Amniotic stem cell (primary cell): ENCODE measurements at places on chromosomes 2 and 18.
A peak's percentile ranks its signal among the peaks of the same experiment; 100 is the strongest.

- peak; percentile 37 for DNase-seq
Observed at GRCh38 chr2:8803658-8804379, 33.6 kb downstream of the KIDINS220 start.

DNA sequence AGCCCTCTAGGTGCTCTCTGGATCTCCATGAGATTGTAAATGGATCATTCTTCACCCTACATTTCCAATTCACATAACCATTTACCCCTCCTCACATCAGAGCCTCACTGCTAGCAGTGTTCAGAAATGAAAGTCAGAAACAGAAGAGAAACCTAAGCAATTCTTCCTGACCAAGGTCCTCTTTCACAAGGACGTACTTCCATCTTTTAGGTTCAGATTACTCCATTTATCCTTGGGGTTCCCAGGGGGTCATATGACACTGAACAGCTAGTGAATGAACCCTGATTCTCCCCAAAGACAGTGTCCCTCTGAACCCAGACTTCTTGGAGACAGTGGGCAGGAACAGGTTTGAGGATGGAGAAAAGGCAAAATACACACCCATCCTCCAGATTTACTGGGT lies 12.9 kb upstream of the MARCO start:
- DNase-seq, result no peak

DNA sequence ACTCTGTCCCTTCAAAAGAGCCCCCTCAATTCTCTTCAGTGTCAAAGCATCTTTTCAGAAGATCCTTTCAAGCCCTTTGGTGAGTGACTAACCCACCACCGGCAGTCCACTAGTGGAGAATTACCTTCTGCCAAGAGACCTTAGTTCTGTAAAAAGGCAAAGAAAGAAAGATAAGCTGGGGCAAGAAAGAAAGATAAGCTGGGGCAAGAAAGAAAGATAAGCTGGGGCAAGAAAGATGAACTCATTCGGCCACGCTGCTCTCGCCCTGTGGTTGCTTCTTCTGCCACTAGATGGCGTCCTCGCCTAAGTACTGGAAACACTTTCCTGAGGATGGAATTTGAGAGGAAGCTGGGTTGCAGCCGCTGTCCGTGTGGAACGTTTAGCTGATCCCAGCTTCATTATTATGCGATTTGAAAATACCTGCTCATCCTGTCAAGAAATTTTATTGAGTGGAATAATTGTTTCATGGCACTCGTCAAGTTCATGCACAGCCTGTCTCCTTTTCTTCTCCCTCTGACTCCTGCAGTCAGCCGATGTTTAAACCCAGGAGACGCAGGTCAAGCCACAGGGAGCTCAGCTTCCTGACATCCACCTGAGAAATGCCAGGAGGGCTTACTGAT lies 17.3 kb upstream of the ANXA4 start:
- DNase-seq, result peak; percentile 68

DNA sequence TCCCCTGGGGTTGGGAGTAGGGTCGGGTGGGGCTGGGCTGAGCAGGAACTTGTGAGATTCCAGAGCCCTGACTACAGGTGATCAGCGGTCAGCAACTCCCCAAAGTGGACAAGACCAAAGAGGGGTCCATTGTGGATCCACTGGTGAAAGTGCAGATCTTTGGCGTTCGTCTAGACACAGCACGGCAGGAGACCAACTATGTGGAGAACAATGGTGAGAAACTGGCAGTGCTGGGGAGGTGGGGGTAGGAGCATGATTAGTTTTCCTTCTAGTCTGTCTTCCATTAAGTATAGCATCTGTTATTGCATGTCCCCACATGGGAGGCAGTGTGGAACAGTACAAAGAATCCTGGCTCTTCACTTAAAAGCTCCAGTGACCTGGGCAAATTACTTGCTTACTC lies 23.7 kb downstream of the ZNF142 start:
- no peak for DNase-seq

DNA sequence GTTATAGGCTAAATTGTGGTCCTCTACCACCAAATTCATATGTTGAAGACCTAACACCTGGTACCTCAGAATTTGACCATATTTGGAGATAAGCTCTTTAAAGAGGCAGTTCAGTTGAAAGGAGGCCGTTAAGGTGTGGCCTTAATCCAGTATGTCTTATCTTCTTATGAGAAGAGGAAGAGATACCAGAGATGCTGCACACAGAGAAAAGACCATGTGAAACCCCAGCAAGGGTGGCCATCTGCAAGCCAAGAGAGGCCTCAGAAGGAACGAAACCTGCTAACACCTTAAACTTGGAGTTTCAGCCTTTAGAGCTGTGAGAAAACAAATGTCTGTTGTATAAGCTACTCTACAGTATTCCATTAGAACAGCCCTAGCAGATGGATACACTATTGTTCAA lies 528.1 kb upstream of the DCC start:
- DNase-seq, result no peak
